ENCODE measurements at places on chromosomes 5 and 9. TPM values are rescaled to one million over a fixed set of nuclear protein-coding genes. Genes with fewer than 3 reads are reported as not detected.

DNA sequence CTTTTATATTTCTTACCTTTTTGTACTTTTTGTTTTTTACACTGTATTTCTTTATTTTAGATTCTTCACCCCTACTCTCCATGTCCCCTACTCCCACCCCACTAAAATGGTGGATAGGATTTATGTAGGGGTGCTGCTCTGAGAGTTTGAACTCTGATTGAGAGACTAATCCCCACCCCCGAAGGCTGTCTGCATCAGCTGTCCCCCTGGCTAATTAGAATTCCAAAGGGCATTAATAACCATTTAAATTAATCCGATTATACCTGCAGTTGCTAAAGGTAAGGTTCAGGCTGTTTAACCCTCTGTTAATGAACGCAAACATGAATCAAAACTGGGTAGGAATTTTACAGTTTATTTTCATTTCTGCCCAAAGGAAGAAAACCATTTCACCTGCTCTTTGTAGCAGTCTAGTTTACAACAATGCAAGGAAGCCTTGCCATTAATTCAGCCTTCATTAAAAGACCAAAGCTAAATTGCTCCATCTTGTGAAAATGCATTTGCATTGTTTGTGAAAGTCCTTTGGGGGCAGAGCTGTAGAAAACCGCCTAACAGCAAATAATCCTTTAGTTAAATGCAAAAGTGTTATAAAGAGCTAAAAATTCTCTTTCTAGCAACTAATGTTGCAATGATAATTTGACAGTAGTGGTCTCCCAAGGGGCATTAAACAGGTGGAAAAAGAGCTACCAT is 71.2 kb downstream of the ZCCHC7 start:
- no peak for DNase-seq

- DNase-seq = peak; percentile 17
Observed at GRCh38 chr5:43482490-43483297, 971 bp downstream of the TMEM267 start.

GRCh38 chr9:133341369-133342068 is 5.5 kb upstream of the SURF6 start:
- DNase-seq = no peak

DNA sequence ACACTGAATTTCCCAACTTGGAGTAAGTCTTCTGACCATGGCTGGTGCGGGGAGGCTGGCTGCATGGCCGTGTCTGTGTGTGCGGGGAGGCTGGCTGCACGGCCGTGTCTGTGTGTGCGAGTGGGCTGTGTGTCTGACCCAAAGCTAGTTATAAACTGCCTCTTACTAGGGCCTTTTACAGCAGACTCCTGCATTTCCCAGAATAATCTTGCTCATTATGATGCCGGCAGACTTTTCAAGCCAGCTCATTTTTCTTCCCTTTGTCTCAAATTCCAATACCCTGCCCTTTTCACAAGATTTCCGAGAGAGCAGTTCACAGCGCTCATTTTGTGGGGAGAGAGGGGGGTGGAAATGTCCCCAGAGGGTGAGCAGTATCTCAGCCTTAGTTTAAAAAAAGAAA is 470.7 kb upstream of the BRINP1 start:
- no peak for DNase-seq

GRCh38 chr9:125842242-125842641 is 95.1 kb downstream of the PBX3 start:
- DNase-seq = no peak

DNA sequence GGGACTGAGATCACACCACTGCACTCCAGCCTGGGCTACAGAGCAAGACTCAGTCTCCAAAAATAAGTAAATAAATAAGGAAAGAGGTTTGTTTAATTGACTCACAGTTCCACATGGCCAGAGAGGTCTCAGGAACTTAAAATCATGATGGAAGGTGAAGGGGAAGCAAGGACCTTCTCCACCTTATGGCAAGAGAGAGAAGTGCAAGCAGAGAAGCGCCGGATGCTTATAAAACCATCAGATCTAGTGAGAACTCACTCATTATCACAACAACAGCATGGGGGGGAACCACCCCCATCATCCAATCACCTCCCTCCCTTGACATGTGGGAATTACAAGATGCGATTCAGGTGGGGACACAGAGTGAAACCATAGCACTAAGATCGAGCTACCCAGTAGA is 22.8 kb upstream of the RGMB start:
- peak; percentile 36 for DNase-seq

MUSK gene
- not detected for total RNA-seq

DNA sequence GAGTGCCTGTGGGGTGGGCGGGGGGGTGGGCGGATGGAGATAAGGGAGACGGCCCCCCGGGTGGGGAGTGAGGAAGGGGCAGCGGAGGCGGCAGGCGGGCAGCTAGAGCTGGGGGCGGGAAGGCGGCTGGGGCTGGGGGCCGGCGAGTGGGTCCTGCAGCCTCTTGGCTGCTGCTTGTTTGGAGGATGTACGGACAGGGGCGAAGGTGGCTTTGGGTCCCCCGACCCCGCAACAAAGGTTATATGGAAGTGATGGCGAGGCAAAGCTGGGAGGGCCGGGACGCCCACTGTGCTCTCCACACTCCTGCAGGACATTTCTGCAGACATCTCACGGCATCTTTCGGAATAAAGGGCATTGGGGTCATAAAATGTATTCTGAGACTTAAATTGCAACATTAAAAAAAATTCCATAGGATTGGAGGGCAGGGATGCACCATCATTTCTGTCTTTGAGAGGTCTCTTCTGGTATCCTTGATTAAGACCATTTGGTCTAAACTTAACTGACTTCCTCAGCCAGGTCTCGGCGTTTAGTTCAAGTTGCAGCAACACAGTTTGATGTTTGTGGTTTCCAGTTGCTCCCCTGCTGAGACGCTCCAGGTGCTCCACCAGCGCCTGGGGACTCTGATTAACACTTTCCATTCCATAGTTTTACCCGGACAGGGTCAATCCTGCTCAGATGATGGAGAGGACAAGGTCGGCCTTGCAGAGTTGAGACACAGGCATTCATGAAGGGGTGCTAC is 101.6 kb upstream of the SSBP2 start:
- no peak for DNase-seq

- DNase-seq = no peak
Observed at GRCh38 chr9:35854091-35854762, 16.0 kb downstream of the OR13J1 start.

DNA sequence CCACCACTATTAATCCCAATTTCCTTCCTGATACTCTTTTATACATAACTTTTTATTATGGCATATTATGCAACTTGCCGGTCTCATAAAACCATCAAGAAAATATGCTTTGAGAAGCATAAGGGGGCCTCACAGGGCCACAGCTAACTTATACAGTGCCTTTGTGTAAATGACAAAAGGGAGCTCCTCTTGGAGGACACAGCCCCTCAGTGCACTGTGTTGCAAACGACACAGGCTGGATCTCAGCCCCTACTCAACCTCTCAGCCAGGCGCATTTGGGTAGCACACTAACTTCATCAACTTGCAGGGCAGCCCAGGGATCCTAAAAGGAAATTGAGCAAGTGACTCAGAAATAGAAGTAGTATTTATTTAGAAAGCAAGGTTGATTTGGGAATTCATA is 35.4 kb downstream of the RIGI start:
- DNase-seq = no peak

SYK gene
- 29.7 TPM for total RNA-seq

GRCh38 chr9:37146410-37146809 is 26.0 kb downstream of the ZCCHC7 start:
- no peak for DNase-seq
